Astrocyte (in vitro differentiated cells and primary cell): ENCODE measurements at places on chromosomes 1 and 21. TPM values are rescaled to one million over a fixed set of nuclear protein-coding genes. Genes with fewer than 3 reads are reported as not detected.

The KLHDC7A gene
- 0.14 and 0.17 TPM in 2 replicates for total RNA-seq

- DNase-seq, result no peak
Observed at GRCh38 chr1:150053926-150054325, 13.7 kb upstream of the VPS45 start.

GRCh38 chr1:46673749-46674182 lies 2.1 kb downstream of the TEX38 start:
- DNase-seq, result peak; percentile 21

DNA sequence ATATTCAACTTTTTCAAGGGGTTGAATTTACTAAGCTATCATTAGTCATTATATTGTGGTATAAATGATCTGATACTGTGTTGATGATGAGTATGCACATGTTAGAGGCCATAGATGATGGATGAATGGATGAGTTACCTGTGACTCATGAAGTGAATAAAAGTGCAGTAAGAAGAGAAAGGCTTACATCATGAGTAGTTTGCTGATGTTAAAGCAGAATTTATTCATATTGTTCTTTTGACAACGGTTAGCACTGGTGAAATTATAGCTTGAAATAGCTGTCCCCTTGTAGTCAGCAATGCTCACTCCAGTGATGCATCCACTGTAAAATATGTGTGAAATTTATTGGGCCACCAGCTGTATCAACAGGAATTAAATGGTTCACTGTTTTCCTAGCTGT lies 541.0 kb upstream of the ZRANB2 start:
- peak; percentile 87 for DNase-seq
